Activated CD4-positive, alpha-beta T cell treated with anti-CD3 and anti-CD28 coated beads for 1 hour (primary cell): ENCODE measurements at places on chromosomes 3 and 15.

- DNase-seq: no peak
Observed at GRCh38 chr3:61520966-61521628, 40.3 kb upstream of the PTPRG start.

DNA sequence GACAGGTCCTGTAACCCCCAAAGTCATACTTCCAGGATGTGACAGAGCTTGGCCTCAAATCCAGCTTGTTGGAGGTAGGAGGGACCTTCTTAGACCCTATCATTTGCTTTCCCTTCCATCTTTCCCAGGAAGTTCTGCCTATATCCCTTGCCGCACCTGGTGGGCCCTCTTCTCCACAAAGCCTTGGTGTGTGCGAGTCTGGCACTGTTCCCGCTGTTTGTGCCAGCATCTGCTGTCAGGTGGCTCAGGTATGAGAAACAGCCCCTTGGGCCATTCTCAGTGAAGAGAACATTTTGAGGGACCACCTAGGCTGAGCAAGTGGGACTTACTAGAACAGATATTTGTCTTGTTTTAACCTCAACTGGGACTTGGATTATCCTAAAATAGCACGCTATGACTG is 1.3 kb downstream of the IL17RE start:
- no peak for DNase-seq

DNA sequence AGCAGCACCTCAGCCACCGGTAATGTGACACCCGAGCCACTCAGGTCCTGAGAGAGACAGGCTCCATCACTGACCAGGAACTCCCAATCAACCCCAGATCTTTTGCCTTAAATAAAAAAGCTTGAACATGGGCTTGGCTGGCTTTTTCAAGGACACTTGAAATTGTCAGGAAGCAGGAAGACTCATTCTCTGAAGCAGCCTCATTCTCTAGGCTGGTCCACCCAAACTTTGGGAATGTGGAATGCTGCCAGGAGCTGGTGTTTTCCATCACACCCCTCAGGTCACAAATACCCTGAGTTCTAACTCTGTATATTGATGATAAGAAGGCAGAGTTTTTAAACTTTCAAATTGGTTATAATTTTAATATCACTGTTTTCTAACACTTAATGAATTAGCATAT is 17.0 kb downstream of the CXCR6 start:
- DNase-seq: no peak

DNA sequence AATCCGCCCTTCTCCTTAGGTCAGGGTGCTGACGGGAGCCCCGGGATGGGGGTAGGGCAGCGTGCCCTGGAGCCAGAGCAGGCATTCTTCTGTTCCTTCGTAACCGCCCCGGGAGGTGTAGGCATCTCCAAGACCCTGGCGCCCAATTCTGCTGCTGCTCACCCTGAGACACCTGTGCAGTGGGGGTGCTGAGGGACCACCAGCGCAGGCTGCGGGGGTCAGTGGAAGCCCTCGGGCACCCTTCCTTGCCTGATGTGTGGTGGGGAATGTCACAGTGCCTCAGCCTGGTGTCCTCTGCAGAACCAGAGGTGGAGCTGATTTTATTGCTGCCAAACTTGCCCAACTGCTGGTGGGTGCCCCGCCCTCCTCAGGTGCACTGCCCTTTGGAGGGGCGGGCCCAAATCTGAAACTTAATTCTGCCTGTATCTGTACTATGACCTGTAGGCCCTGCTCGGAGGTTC is 7.3 kb downstream of the CSK start:
- no peak for DNase-seq

GRCh38 chr3:66435989-66436388 is 64.8 kb downstream of the LRIG1 start:
- no peak for DNase-seq

DNA sequence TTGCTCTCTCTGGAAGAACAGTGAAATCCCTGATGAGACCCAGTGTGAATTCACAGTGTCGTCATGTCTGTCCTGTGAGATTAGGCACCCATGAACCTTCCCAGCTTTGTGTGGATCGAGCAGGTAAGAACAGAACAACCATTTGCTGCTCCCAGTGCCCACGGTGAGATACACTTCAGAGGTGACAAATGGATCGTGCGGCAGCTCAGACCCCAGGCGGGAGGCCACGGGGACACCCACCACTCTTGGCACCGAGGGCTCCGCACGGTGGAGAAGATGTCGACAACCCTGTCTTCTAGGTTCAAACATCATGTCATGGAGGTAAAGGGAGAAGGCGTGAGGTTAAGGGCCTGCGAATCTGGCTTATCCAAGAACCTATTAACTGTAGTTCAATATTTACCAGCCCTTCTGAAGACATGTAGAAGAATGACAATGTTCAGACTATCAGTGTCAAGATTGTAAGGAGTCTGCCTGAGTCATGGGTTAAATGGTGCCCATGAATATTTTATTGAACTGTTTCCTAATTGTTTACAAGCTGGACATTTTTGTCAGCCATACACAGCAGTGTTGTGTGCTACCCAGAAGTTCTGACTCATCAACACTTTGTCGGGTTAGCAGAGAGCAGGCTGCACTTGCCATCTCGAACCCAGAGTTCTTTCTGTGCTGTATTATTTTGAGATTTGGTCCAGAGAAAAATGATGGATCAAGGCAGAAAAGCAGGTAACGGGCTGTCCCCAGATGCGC is 15.5 kb upstream of the PCSK6 start:
- DNase-seq: no peak

GRCh38 chr3:81728766-81729544 is 32.5 kb downstream of the GBE1 start:
- no peak for DNase-seq

DNA sequence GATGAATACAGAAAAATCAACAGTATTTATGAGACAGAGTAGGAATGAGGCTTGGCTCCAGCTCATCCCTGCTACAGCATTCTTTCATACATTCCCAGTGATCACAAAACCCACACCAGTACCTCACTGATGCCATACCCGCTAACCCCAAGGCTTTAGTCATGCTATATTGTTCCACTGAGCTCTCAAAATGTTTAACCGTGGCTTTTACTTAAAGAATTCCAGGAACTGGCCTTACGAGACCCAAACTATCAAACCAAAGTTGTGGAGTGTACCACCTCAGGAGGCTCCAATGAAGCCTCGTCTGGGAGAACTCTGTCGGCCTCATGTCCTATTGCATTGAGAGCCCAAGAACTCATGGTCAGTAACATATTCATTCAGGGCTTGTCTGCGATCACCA is 278.9 kb downstream of the ULK4 start:
- DNase-seq: no peak

DNA sequence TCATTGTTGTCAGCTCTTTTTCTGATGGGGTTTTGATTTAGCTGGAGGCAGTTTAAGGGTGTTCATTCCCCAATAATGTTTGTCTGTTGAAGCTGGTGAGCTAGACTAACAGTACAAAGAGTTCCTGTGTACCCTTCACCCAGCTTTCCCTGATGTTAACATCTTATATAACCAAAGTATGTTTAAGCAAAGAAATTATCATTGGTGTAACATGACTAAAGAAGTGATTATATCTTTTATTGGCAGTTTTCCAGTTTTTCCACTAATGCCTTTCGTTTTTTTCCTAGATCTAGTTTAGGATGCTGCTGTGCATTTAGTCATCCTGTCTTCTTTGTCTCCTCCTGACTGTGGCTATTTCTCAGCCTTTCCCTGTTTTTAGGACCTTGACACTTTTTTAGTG is 165.6 kb downstream of the LPP start:
- DNase-seq: no peak
